ENCODE measurements at places on chromosomes 16 and 17.

- DNase-seq: no peak
These were observed 32.0 kb downstream of the FANCA start for GRCh38 chr16:89784406-89784805.

DNA sequence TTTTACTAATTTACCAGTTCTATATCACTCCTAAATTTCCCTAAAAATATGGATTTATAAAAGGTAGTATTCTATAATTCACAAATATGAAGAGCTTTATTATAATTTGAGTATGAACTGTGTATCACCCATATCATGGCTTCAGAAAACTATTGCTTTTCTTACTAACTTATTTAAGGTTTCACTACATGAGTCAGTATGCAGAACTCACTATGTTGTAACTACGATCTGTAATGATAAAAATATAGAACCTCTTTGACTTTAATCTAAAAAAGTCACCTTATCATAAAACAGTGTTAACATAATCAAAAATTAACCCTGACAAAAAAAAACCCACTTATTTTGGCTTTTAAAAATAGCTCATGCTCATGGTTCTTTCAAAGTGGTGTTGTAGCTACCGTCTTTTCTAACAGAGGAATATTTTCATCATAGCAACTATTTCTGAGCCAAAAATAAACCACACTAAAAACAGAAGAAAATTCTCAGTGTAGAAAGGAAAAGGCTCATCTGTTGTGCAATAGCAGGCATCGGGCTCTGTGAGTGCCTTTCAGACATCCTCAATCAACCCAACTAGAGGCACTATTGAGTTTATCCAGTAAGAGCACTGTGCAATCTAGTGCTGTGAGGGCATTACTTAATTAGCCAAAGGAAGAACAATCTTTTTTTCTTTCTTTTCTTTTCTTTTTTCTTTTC lies 42.1 kb downstream of the ITGAM start:
- DNase-seq: no peak

GRCh38 chr17:4154201-4154600 lies 11.2 kb downstream of the CYB5D2 start:
- no peak for DNase-seq

DNA sequence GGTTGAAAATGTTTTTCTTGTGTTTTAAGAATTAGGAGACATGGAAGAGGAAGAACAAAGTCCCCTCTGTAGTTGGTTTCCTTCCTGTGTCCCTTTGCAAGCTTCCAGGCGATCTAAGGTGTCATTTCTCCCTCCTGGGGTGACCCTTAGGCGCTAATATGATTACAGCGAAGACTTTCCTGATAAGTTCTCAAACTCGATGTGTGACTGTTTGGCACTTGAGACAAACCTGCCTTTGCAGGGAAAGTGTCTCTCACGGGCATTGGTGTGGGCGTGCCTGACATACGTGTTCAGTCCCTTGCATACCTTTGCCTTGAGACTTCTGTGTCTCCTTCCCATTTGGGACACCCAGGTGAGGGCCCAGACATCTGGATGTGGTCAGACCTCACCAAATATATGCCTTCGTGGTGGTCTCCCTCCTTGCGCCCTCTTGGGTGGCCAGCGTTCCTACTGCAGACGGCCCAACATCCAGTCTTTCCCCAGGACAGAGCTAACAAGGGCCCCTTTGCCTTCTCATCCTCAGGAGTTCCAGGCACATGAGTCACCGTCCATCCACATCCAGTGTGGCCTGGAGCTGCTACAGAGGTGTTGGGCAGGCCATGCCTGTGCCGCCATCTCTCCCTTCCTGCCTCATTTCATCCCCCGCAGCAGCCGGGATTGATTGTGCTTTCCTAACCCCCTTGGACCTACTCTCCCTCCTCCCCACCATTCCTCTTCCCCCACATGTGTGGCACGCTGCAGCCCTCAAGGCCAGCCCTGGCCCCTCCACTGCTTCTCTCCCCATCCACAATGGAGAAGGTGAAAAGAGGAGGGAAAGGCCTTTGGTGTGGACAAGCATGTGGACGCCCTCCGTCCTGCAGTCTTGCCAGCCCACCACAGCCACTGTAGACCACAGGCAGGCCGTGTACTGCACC lies 3.1 kb upstream of the JPT2 start:
- no peak for DNase-seq

DNA sequence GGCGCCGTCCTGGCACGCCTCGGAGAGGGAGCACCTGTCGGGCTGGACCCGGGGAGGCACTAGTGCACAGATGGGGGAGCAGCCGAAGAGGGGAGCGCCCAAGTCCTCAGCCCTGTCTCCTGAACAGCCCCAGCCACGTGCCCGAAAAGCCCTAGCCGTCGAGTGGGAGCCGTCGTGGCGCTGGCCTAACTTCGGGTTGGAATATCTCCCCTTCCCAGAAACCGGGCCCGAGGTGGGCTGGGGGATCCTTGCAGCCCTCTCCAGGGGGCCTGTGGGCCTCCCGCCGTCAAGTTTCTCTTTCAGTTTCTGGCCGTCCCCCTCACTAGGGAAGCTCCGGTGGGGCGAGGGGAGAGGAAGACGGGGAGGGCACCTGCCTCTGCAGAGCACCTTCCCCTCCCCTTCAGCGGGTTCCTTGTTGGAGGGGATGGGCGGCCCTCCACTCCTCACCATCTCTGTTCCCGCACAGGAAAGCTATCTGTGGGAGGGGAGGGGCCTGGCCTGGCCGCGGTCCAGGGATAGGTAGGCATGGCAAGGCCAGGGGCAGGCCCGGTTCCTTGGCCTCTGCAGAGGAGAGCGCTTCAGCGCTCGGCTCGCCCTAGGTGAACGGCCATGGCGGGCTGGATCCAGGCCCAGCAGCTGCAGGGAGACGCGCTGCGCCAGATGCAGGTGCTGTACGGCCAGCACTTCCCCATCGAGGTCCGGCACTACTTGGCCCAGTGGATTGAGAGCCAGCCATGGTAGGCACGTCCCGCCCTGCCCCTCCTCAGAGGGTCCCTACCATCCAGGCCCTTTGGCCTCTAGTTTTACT lies 709 bp downstream of the STAT5A start:
- DNase-seq: no peak

DNA sequence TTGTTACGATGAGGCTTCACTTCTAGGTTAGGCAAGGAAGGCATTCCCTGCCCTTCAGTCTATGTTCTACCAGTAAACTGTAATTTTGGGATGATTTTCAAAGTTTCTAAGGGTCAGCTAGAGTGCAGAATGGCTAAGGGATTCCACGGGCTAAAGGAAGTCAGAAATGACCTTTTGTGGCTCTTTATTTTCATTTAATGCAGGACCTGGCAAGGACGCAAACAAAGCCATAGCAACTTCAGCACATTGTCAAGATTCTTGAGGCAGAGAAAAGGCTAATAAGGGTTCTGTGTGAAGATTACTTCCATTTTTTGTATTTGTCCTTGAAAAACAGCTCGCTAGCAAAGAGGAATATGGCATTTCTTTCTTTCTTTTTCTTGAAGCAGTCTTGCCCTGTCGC lies 76.6 kb downstream of the STX8 start:
- DNase-seq: no peak

DNA sequence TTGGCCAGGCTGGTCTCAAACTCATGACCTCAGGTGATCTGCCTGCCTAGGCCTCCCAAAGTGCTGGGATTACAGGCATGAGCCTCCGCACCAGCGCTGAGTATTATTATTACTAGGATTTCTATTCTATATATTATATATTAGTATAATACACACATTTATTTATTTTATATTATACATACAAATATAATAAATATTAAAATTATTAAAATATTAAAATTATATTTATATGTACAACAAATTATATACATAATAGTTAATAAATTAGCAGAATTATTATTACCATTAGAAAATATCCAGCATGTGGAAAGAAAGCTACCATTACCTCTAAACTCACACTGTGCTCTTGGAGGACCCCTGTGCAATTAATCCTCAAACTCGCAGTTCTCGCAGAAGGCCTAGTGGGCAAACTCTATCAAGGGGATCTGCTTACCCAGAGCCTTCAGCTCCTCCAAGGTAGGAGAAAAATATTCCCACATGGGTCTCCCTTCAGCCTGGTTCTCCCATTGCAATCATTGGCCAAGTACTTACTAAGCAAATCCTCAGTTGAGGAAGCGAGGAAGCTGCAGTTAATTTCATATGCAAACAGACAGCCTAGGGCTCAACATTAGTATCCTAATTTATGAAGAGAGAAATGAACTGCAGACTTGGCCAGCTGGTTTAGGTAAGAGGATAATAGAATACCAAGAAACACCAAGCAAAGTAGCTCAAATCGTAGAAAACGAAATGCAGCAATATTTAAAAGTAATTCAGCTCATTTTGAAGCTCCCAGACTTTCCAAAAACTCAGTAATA lies 241.4 kb upstream of the IRX5 start:
- no peak for DNase-seq

GRCh38 chr16:79264237-79265109 lies 336.1 kb downstream of the MAF start:
- no peak for DNase-seq

GRCh38 chr16:26717826-26718225 lies 348.9 kb upstream of the C16orf82 start:
- peak; percentile 55 for DNase-seq

- no peak for DNase-seq
These were observed 247.8 kb upstream of the ERCC4 start for GRCh38 chr16:13672196-13672595.

DNA sequence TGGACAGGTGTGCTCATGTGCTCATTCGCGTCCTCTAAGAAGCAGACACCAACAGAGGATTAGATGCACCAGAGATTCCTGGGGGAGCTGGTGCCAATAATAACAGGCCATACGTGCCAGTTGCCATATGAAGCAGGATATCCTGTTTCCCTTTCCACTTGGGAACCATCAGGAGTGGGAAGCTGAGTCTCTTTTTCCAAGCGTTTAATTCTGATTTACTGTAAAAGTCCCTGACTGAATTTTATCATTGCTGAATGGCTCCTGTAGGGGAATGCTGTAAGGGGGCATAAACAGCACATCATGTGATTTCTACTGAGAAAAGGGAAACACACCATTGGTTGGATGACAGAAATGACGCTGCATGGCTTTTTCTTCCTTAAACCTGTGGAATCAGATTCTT lies 113.3 kb downstream of the IRF8 start:
- peak; percentile 40 for DNase-seq

- no peak for DNase-seq
These were observed 32.1 kb upstream of the SBK1 start for GRCh38 chr16:28260193-28260592.

GRCh38 chr17:29820425-29820824 lies 109.6 kb downstream of the SSH2 start:
- no peak for DNase-seq

DNA sequence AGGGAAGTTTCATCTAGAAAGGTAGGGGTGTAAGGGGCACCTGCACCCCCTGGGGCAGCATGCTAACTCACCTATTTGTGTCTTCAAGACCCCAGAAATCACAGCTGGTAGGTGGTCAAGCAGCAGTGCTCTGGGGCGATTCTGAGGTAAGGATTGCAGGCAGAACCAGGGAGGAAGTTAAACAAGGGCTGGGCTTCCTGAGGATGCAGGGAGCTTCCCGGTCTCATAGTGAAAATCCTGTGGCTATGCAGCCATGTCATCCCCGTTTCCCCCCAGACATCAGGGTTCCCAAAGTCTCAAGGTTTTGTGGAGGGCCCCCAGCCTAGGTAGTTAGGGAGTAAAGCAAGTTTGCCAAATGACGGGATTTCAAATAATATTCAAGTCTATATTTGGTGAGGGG lies 78.5 kb downstream of the C16orf78 start:
- DNase-seq: no peak

- DNase-seq: peak; percentile 45
These were observed 249.7 kb upstream of the TBX2 start for GRCh38 chr17:61149862-61150362.

DNA sequence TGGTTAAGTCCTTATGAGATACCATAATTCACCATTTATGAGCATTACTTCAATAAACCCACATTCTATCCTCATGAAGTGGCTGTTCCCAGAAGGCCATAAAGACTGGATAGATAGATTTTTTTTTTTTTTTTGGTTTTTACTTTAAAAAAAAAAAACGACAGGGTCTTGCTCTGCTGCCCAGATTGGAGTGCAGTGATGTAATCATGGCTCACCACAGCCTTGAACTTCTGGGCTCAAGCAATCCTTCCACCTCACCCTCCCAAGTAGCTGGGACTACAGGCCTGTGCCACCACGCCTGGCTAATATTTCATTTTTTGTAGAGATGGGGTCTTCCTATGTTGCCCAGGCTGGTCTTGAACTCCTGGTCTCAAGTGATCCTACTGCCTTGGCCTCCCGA lies 102.3 kb downstream of the XYLT1 start:
- no peak for DNase-seq

DNA sequence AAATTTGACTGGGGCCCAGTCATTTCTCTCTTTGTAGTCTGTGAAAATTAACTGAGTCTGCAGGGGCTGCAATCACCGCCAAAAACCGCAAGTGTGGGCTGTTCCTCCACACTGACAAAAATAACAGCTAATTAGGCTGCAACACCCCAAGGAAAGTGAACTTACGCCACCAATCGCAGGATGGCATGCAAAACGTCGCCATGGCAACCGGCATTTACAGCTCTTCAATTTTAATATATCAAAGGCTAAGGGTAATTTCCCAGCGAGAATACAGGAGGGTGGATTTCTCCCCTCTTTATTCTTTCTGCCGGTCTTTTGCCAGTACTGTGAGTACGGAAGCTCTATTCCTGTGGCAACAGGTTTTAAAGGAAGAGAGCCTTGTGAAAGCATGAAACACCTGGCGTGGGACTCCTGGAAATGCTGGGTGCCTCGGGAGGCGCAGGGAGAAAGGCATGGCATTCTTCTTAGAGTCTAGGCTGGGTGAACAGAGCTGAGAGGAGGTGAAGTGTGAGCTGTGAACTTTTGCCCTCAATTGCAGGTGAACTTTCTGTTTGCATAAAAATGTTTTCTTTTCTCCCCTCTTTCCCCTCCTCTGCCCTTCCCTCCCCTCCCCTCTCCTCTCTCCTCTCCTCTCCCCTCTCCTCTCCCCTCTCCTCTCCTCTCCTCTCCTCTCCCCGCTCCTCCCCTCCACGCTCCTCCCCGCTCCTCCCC lies 399.7 kb downstream of the XYLT1 start:
- DNase-seq: peak; percentile 66

- no peak for DNase-seq
These were observed 81.9 kb downstream of the TUBD1 start for GRCh38 chr17:59810894-59811153.

DNA sequence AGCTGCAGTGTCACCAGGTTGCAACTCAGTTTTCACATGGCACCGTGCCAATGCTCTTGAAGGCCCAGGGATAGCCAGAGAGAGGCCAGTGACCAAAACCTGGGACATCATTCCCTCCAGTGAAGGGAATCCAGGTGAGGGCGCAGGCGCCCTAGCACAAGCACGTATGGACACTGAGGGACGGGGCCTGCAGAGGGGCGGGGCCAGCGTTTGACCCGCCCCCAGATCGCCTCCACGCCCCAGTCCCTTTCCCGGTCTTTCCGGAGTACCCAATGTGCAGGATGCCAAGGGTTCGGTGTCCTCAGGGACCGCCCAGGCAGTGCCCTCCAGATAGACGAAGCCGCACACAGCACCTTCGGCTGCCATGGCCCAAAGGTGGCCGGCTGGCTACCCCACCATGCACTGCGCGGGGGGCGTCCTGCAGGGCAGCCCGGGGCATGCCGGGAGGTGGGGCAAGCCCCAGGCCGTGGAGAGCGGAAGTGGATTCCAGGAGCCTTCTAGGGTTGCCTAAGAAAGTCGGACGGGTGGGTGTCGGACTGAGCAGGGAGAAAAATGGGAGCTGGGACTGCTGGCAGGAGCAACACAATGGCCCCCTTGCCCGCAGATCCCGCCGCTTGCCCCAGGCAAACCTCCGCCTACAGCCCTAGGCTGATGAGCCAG lies 4.6 kb downstream of the SLC12A4 start:
- DNase-seq: no peak

- no peak for DNase-seq
These were observed 48.7 kb downstream of the USP22 start for GRCh38 chr17:20993863-20994778.

All from NCI-H2171 treated with DMSO at 0.1 percent for 48 hours (cell line).